Stimulated activated CD8-positive, alpha-beta memory T cell treated with anti-CD3 and anti-CD28 coated beads, Interleukin-4, amount 100 ng/mL, for 4 hours (primary cell): ENCODE measurements at places on chromosomes 3 and 15.

DNA sequence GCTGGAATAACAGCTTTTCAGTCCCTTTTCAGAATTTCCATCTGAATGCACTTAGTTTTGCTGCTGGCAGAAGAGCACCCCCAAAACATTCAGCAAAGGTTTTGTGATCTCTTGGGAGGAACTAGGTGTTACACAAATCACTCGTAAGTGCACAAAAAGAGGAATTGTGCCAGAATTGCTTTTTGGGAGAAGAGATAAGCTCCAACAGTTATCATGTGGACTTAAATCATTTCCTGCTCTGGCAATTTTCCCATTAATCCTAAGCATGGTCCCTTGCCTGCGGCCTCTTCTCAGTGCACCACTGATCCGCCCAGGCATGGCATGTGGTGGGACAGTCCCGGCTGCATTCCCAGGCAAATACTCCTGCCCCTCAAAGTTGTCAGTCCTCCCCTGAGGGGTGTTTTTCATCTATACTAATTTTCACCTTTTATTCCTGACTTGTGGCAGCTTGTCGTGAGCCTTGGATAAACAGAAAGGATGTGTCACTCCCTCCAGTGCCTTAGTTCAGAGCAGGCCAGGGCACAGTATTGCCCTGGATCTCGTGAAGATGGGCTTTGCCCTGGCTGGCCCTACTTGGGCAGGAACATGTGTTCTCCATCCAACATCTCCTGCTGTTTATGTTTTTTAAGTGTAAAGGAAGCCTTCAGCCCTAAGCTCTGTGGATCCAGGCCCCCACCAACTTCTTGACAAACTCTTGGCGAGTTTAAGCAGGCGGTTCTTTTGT is 44.6 kb upstream of the VILL start:
- DNase-seq = no peak

- no peak for DNase-seq
Measured at GRCh38 chr3:132519914-132520313, 77.2 kb upstream of the ACKR4 start.

GRCh38 chr15:51846463-51847230 is 17.2 kb downstream of the TMOD3 start:
- DNase-seq = no peak

DNA sequence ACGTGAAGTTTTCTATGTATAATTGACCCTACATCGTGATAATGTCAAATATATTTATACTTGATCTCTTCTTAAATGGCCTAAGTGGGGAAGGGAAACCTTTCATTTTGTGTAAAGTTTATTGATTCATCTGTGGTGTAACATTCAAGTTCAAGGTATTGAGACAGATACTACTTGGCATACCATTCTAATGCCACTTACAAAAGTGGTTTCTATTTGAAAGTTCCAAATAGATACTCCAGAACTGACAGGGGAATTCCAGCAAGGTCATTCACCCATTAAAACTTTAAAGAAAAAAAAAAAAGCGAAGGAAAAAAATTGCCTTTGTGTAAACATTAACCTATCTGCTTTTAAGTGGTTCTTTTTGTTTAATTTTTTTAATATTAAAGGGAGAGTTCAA is 45.3 kb upstream of the MAP3K13 start:
- DNase-seq = no peak

DNA sequence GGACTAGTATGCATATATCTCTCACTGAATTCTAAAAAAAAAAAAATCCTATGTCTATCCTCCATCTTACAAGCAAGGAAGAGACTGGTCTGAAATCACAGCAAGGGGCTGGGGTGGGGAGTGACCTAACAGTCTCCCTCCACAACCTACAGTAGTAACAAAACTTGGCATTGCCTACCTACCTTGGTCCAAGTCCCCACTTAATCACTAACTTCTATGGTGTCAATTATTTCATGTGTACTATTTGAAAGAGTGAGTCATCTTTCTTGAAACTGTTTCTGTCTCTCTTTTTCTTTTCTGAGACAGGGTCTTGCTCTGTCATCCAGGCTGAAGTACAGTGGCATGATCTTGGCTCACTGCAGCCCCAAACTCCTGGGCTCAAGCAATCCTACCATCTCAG is 36.8 kb downstream of the CHAC1 start:
- DNase-seq = no peak

GRCh38 chr15:98523912-98524662 is 124.3 kb upstream of the IGF1R start:
- DNase-seq = no peak

GRCh38 chr3:43028001-43028400 is 48.9 kb downstream of the GASK1A start:
- no peak for DNase-seq

- DNase-seq = no peak
Measured at GRCh38 chr3:7282988-7283387, 422.1 kb downstream of the GRM7 start.

- DNase-seq = no peak
Measured at GRCh38 chr15:66163553-66163952, 90.0 kb downstream of the MEGF11 start.

DNA sequence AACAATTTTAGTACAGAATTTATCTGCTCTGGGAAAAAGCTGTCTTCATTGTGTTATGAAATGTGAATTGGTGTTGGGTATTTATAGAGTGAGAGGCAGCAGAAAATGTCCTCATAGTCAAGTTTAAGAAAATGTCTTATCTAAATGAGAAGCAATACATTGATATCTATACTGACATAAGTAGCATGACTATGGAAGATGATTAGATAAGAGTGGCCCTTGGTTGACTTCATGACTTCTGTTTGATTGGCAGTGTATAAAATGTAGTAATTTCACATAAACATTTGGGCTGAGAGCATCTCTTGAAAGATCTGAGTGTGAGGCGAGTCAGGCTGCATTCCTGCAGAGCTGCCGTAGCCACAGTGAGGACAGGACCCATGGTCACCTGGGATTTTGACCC is 19.4 kb downstream of the MCTP2 start:
- DNase-seq = no peak

GRCh38 chr3:60010781-60011180 is 961.0 kb upstream of the CFAP20DC start:
- DNase-seq = peak; percentile 22

- no peak for DNase-seq
Measured at GRCh38 chr3:193116871-193117270, 124.2 kb upstream of the PLAAT1 start.

DNA sequence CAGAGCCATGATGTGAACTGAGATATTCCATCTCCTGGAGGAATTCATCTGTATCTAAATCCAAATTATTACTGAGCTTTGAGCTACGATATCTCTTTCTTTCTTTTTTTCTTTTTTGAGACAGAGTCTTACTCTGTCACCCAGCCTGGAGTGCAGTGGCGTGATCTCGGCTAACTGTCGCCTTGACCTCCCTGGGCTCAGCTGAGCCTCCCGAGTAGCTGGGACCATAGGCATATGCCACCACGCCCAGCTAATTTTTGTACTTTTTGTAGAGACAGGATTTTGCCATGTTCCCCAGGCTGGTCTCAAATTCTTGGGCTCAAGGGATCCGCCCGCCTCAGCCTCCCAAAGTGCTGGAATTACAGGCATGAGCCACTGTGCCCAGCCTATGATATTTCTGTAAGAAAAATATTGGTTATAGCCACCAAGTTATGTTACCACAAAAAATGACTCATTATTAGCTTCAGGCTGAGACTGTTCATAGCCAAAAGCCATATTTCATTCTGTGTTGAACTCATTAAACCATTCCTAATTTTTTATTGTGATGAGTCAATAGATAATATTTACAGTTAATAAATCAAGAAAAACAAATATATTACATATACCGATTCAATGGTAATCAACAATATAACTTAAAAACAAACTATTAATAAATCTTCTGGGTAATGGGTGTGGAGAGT is 27.1 kb upstream of the SLC30A4 start:
- DNase-seq = no peak

- no peak for DNase-seq
Measured at GRCh38 chr15:89578146-89578545, 2.9 kb downstream of the TICRR start.

GRCh38 chr3:1404270-1404962 is 311.6 kb downstream of the CNTN6 start:
- DNase-seq = no peak

GRCh38 chr3:196883361-196883760 is 15.6 kb downstream of the SENP5 start:
- DNase-seq = no peak

DNA sequence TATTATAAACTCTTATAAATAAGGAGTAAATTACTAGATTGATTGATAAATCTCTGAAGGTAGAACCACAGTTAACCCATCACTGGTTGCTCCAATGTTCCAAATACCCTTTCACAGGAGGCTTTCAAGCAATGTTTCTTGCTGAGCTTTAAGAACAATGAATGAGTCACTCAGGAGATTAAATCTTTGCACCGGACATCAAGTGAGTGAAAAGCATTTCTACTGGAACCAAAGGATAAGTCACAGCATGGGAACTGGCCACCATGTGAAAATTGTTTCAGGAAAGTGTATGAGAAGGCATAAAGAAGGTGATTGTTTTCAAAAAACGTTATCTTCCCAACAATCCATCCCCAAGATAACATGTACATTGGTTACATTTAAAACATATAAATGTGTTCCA is 90.6 kb downstream of the CNTN3 start:
- DNase-seq = no peak

GRCh38 chr15:31497838-31498237 is 171.2 kb downstream of the KLF13 start:
- DNase-seq = no peak

DNA sequence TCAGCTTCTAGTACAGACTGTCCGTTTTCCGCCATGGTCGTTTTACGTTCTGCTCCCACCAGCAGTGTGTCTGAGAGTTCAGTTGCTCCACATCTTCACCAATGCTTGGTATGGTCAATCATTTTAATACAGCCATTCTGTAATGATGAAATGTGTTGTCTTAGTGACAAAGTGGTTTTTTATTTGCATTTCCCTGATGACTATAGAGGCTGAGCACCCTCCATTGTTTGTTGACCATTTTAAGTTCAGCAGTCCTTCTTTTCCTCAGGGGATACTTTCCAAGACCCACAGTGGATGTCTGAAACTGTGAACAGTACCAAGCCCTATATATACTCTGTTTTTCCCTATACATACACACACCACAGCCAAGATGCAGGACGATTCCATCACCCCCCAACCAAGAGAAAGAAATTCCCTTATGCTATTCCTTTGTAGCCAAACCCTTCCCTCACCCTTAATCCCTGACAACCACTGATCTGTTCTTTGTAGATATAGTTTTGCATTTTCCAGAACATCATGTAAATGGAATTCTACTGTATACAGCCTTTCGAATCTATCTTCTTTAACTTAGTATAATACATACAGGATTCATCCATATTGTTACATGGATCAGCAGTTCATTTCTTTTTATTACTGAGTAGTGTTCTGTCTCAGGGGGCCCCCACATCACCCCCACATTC is 55.9 kb downstream of the C3orf20 start:
- DNase-seq = no peak

DNA sequence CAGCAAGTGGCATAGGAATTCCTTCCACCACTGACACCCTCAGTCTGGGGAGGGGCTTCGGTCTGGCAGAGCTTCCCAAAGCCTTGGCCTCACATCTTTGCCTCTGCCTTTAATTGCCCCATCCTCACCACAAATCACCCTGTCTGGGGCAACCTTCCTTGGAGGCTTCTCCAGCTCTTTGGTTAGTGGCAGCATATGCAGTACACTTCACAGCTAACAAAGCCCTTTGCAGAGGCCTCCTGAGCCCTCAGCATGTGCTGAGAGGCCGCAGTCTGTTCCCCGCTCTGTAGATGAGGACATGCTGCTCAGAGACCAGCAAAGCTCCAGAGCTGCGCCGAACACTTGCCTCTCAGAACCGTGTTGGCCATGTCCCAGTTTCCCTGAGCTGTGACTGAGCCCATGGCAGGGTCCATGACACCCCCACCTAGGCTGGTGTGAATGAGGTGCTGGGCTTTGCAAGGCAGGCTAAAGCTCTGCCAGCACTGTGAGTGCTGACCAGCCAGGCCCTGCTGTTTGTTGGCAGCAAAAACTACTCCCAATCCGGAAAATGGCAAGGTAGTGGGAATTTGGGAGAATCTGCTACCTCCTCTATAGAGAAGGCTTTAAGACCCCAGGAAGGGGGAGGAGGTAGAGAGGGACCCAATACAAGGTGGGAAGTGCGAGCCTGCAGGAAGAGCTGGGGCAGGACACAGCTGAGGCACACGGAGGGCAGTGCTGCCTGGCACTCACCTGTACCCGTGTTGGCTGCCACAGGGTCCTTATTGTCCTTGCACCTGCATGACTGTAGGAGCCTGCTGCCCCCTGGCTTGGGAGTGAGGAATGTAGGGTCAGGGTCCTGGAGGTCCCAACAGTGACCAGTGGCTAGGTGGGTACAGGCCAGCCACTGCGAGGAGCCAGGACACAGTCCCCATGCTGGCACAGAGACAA is 8.4 kb upstream of the KLF15 start:
- DNase-seq = no peak

DNA sequence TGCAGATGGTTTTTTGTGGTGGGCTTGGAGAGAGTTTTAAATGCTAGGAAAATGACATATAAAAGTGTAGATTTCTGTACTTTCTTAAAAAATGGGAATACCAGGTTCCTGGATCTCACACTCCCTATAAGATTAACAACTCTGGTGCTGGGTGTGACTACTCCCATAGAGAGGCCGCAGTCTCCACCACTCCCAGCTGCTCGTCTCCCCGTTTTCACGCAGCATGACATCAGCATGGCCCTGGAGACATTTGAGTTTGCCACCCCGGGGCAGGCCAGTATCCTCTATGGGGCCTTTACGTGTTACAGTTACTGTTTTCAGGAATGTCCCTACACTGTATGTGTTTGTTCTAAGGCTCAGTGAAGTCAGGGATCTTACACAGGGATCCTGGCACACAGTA is 126.7 kb upstream of the ATP2B2 start:
- no peak for DNase-seq

DNA sequence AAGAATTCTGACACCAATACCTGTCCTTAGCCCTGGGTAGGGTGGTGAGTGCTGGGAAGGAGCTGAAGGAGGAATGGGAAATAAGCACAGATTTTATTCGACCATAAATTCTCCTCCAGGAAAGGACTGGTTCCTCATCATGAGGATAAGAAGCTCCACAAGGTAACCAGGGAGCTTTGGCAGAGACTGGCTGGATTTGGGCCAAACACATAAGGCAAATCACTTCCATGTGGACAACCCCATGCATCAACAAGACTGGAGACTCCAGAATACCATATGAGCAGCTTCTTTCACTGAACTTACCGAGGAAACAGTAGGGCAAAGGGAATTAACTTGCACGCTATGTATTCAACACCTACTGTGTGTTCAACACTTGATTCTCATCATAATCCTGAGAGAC is 312.5 kb downstream of the NTRK3 start:
- DNase-seq = no peak

GRCh38 chr3:179666436-179667035 is 13.7 kb downstream of the USP13 start:
- DNase-seq = no peak

GRCh38 chr3:28951772-28952556 is 328.9 kb upstream of the RBMS3 start:
- no peak for DNase-seq

- no peak for DNase-seq
Measured at GRCh38 chr3:71048948-71049347, 534.6 kb downstream of the FOXP1 start.
